OCI-LY7 (cell line): ENCODE measurements at places on chromosomes 13 and 19. TPM values are rescaled to one million over a fixed set of nuclear protein-coding genes. Genes with fewer than 3 reads are reported as not detected.

Gene IGFL2
- total RNA-seq, result not detected in 2 replicates

- DNase-seq, result peak; percentile 94
Measured at GRCh38 chr13:48001114-48001881, at the start of gene SUCLA2. SUCLA2 (minus strand) TSS chr13:48001273; CDS start chr13:48001269, 4 bp downstream.

DNA sequence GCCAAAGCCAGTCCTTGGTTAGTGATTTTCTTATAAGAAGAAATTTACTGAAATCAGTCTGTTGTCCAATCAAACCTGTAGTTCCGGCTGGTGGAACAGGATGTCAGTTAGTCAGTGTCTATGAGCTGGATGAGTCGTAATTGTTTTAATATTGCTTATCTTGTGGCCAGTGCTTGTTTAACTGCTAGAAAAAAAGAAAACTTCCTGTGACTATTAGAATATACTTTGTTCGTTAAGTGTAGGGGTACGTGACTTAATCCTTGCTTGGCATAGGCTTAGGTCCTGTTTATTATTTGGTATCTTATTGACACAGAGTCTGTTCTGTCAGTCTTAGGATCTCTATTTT is 1484.8 kb upstream of the MIR17HG start:
- DNase-seq, result no peak

DNA sequence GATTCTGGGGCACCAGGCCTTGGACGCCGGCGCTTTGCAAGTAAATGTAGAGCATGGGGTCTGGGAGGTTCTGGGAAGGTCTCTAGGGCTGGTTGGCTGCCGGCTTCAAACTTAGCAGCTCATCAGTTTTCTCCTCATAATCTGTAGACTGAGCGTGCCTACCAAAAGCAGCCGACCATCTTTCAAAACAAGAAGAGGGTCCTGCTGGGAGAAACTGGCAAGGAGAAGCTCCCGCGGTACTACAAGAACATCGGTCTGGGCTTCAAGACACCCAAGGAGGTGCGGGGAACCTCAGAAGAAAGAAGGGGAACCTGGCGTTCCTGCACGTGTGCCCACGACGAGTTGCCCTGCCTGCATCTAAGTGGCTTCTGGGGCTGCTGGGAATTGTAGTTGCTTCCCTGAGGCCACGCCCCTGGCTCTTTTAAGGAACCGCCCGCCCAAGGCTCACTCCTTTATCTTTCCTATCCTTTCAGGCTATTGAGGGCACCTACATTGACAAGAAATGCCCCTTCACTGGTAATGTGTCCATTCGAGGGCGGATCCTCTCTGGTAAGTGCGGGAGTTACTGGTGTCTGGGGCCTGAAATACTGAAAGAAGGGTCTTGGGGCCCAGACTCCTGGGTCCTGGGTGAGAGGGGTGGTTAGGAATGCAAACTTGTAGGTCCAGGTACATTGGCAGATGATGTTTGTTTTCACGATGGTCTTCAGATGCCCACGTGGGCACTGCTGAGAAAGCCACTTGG is 984 bp downstream of the RPS11 start:
- DNase-seq, result peak; percentile 86

- peak; percentile 76 for DNase-seq
Measured at GRCh38 chr19:18436671-18437490, 1.1 kb downstream of the ISYNA1 start.

DNA sequence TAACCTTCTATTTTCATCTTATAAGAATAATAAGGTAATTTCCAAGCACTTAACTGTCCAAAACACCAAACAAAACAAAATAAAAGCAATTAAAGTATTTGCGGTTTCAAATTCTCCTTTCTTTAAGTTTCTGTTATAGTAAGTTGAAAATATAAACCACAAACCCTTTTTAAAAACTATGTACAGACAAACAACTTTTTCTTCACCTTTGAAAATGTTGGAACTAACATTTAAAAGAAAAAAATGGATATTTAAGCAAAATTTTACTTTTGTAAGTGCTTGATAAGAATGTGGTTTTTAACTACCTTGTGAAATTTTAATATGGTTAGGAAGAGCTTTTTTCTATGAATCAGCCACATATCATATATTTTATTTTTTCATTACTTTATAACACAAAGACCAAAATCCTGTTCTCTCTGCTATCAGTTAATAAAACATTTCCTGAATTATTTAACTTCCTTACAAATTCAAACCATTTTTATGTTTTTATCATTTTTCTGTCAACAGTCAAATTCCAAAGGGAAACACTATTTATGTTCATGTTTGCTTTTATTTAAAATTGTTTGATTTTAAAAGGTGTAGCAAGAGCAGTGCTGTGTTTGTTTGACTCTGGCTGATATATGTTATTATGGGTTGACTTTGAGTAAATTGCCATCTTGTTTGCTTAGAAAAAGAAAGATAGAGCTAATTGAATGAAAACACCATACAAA is 554.1 kb upstream of the KLHL1 start:
- no peak for DNase-seq

GRCh38 chr13:113538689-113539058 is 45.9 kb upstream of the TFDP1 start:
- no peak for DNase-seq
